ENCODE measurements at places on chromosomes 7 and 10.

GRCh38 chr10:96319754-96320474, 15.7 kb downstream of the DNTT start:
- DNase-seq: no peak

GRCh38 chr10:74825371-74826141, 844 bp upstream of the KAT6B start:
- DNase-seq: peak; percentile 57

DNA sequence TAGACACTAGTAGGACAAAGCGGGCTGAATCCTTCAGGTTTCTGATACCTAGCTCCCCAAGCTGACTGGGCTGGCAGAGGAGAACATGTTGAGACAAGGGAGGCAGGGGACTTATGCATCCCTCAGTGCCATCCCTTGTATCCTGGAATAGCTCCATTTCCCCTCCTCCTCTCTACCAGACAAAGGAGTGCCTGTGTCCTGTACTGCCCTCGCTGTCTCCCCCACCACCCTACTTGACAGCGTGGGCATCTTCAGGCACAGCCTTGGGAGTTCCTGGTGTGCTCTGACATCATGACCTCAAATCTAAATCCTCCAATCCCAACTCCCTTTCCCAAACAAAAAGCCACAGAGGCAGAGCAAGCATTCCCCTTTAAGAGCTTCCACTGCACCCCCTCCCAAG, 9.0 kb downstream of the SFXN3 start:
- DNase-seq: no peak

- no peak for DNase-seq
Measured at GRCh38 chr10:128165536-128165935, 39.3 kb upstream of the MKI67 start.

DNA sequence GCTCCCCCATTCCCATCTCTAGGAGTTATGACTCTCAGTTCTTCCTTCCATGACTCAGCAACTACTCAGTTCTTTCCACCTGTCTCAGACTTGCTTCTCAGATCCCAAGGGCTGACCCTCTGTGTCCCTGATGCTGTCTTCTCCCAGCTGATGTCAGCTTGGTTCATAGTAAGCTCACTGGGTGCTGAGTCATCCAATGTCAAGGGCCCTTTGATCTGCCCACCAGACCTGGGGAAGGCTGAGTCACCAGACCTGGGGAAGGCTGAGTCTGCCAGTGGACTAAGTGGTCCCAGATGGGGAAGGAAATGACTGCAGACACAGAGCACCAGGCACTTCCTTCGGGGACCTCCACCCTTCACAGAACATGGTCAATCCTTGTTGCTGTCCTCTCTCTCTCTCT, 76.1 kb upstream of the ZEB1 start:
- DNase-seq: peak; percentile 75

DNA sequence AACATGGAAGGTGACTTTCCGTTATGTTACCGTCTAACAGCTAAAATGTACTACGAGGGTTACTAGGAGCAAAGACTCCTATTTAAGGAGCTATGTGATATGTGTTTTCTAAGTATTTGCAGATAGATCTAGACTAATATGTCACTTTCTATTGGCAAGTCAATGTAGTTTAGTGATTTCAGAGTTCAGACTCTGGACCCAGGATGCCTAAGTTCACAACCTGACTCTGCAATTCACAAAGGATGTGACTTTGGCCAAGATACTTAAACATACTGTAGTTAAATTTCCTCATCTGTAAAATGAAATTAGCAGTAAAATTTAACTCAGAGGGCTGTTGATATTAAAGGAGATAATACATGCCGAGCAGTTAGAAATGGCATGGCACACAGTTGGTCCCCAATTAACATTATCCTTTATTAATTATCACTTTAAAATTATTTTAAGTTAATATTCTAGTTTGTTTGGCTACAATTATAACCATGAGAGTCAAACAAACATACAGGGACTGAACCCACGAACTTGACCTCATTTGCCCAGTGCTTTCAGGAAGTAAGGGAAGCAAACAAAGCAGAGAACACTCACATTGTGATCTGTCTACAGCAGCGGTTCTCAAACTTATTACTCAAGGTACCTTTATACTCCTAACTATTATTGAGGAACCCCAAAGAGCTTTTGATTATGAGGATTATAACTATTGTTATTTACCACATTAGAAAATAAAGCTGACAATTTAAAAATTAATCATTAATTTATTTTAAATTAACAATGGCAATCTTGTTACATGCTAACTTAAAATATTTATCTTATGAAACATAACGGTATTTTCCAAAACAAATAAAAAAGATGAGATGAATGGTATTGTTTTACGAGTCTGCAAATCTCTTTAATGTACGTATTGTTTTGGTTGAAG, 94.4 kb downstream of the ANK3 start:
- DNase-seq: no peak

DNA sequence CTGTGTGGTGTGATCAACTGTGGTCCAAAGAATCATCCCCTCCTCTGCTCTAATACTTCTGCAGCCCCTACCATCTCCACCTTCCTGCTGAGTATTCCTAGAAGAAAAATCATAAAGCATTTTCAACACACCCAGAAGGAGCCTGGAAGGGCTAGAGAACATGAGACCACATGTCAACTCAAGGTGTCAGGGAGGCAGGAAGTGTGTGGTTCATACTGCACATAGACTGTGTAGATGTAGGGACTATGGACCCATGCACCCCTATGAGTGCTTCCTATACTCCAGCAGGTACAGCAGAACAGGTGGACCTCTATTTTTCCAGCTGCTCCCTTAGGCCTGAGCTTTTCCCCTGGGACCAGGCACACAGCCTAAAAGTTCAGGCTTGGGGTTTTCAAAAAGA, 2.6 kb upstream of the ZNF746 start:
- DNase-seq: peak; percentile 22

GRCh38 chr7:36045326-36045725, 107.7 kb upstream of the EEPD1 start:
- DNase-seq: no peak

GRCh38 chr7:51142741-51143385, 173.7 kb downstream of the COBL start:
- no peak for DNase-seq

DNA sequence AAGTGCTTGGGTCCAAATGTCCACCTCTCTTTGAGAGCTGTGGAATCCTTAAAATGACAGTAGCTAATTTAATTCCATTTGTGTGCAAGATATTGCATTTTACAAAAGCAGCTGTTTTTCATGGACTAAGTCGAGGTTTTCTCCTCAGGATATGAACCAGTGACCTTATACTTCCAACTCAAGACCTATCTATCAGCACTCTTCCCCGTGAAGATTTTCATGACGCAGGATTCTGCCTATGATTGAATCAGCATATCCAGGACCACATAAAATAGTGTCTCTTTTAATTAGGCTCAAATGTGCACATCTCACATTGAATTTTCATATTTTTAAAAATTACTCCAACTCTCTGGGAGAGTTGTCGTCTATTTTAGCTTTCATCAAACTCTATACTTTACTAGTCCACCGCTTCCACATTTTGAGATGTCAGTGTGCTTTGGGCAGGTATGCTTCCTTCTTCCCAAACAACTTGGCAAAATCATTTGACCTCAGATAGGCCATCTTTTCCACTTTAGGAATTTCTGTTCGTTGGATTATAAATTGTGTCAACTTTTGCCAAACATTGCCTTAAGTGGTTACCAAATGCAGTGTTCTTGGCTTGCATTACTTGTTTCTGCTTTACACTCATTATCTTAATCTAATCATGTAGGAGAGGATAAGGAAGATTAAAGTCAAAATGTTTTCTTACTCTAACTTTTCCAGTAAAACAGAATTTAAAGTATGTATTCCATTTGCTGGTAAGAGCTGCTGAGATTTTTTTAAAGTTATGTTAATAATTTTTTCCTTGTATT, 39.4 kb downstream of the SEMA3A start:
- no peak for DNase-seq

DNA sequence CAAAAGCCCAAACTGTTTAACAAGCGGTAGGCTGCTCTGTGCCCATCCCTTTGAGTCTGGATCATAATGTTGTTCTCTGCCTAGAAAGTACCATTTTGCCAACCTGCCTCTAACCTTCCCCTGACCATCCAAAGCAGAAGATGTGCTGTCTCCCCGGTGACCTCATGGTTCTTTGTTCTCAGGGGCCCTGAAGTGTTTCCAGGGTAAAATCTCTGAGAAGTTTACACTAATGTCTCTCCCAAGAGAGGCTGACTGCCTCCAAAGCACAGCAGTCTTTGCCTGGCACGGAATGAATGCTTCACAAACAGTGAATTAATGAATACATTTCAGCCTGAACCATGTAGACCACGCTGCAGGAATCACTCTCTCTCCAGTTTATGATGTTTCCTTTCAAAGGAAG, 523.8 kb upstream of the CELF2 start:
- no peak for DNase-seq
